ENCODE measurements at places on chromosomes 7 and 10.

DNA sequence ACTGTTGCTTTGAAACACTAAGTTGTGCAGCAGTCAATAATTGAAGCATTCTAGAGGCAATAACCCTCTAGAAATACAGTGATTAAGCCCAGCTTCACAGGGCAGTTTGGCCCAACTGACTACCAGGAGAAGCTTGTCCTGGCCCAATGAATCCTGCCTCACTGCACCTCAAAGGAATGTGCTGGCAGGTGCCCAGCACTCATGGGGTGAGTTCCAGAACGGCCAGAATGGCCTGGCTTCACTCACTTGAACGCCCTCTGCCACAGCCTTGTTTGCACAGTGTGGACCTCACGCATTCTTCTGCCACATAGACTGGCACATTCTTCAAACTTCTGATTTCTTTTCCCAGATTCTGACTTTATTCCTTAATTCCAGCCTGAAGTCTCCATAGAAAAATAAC is 6.6 kb upstream of the ITIH2 start:
- no peak for DNase-seq

DNA sequence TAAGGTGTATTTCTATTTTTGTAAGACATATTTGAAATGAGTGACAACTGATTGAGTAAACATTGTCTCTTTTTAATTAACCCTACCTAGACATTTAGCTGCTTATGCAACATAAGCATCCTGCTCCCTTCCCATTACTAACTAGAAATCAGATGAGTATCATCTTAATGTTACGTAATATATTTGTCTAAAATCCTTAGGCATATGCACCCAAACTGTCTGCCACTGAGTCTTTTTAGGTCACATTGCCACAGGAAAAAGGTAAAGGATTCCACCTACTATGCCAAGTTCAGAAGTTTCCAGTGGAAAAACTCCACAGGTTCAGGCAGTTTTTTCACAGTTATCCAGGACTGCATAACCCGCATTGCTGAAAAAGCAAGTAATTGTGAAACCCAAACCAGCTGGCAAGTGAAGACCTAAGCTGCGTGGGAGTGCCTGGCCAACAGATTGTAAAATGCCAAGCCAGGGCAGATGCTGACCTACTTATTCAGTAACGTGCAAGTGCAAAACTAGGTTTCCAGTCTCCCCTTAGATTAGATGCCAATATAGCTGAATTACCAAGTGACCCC is 983.7 kb downstream of the GATA3 start:
- no peak for DNase-seq

DNA sequence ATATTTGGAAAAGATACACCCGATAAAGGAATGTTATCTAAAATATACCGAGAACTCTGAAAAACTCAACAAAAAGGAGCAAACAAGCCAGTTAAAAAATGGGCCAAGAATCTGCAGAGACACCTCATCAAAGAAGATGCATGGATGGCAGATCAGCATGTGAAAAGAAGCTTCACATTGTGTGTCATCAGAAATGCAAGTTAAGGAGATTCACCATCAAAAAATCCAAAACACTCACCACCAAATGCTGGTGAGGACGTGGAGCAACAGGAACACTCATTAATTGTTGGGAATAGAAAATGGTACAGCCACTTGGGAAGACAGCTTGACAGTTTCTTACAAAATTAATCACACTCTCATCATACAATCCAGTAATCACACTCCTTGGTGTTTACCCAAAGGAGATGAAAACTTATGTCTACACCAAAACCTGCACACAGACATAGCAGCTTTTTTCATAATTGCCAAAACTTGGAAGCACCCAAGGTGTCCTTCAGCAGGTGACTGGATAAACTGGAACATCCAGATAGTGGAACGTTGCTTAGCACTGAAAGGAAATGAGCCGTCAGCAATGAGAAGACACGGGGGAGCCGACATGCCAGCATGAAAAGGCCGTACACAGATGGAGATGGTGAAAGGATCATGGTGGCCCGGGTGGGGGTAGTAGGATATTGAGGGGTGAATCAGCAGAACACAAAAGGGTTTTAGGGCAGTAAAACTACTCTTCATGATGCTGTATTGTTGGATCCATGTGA is 27.9 kb upstream of the PWWP2B start:
- no peak for DNase-seq

DNA sequence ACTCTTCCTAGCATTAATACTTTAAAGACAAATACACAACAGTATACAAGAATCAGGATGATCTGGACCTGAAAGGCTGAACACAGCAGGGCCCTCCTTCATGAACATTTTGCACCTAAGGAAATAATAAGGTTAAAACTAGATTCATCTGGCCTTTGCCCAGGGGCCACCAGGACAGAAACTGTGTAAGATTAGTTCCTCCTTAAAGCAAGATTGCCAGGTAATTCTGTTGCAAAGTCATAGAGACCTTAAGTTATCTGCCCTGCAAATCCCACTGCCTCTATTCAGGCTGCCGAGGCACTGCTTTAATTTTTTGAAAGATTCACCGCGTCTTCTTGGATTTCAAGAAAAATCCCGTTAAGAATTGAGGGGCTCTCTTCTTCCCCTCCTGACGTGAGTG is 1.6 kb upstream of the KIAA1217 start:
- DNase-seq = no peak

GRCh38 chr7:149310113-149310836 is 48.3 kb downstream of the ZNF783 start:
- no peak for DNase-seq

DNA sequence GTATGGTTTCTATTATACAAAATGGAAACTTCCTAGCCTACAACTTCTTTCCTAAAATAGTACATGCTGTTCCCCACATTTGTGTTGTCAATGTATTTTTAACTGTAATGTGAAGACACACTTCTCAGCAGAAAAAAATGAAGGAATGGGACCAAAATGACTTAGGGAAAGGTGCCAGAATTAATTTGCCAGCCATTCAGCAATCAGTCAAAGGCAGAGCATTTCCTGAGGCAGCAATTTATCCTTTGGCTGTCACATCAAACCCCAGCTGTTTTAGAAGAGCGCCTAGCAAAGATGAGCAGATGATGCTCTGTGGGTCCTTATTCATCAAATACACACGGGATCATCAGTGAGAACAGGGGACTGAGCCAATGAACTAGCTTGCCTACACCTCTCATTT is 592.5 kb downstream of the KCNMA1 start:
- no peak for DNase-seq

GRCh38 chr10:118163217-118163616 is 116.5 kb upstream of the RAB11FIP2 start:
- DNase-seq = no peak

DNA sequence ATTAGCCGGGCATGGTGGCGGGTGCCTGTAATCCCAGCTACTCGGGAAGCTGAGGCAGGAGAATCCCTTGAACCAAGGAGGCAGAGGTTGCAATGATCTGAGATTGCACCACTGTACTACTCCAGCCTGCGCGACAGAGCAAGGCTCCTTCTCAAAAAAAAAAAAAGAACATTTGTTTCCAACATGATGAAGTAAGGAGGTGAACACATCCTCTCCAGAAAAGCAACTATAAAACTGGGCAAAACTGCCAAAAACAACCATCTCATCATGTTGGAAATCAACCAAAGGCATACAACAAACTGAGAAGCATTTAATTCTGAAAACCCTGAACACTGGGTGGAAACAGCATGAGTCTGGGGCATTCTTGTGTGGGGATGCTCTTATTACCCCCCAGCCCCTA is 14.3 kb downstream of the PRTFDC1 start:
- no peak for DNase-seq

Measured in NT2/D1 (cell line).